ENCODE measurements at places on chromosomes 16 and 17.

DNA sequence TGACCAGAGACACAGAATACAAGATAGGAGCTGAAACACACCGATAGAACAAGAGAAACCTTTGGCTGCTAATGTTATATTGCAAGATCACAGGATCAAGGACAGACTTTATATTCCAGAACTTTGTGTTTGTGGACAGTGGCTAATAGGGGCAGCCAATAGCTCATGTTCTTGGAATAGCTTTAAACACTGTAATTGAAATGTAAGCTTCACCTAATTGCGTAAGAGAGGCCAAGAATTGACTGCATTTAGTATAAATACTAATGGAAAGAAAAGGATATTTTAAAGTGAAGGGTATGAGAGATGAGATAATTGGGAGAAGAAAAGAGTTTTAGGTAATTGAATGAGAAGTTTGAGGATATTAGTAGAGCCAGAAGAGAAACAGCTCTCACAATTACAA lies 758.8 kb downstream of the CDH11 start:
- no peak for DNase-seq

GRCh38 chr17:63479495-63480184 lies 2.8 kb downstream of the ACE start:
- no peak for DNase-seq

- DNase-seq: peak; percentile 67
These were observed 516 bp downstream of the ABR start for GRCh38 chr17:1179112-1179817.

GRCh38 chr17:82914375-82914774 lies 74.6 kb upstream of the ZNF750 start:
- DNase-seq: no peak

- DNase-seq: no peak
These were observed 35.4 kb downstream of the WFDC1 start for GRCh38 chr16:84329843-84330684.

GRCh38 chr17:14831491-14831890 lies 433.6 kb downstream of the PMP22 start:
- DNase-seq: no peak

DNA sequence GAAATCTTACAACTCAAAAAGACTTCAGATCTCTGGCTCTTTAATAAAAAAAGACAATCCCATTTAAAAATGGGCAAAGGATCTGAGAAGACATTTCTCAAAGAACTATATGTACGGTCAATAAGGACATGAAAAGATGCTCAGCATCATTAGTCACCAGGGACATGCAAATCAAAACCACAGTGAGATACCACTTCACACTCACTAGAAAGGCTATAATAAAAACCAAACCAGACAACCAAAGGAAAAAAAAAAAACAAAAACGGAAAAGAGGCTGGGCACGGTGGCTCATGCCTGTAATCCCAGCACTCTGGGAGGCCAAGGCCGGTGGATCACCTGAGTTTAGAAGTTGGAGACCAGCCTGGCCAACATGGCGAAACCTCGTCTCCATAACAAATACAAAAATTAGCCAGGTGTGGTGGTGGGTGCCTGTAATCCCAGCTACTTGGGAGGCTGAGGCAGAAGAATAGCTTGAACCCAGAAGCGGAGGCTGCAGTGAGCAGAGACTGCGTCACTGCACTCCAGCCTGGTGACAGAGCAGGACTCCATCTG lies 1.7 kb upstream of the NPIPB7 start:
- DNase-seq: no peak

DNA sequence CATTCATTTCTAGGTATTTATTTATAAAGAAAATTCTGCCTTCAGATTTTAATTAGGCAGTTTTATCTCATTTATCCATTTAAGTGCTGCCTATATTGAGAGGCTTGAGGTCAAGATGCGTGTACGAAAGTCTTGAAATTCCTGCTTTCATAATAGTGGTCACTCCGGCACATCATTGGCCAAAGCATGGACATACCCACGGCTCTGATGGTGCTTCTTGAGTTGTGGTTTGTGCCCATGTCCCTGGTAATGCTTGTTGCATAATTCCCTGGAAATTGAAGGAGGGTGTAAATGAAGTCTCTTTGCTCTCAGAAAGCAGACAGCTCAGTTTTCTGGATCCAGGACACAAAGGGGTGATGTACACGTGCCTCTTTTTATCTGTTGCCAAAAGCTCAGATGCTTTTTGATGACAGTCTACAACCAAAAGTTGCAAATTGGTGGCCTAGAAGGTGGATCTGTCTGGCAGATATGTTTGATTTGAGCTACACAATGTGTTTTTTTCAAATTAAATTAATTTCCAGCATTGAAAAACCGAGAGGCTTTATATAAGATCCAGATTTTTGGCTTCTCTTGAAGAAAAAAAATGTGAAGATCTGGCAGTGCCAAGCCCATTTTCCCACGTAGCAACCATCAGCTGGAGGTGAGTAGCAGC lies 94.4 kb downstream of the SHISA9 start:
- no peak for DNase-seq

- DNase-seq: peak; percentile 81
These were observed 24.0 kb downstream of the PIK3R5 start for GRCh38 chr17:8941520-8941919.

- no peak for DNase-seq
These were observed 7.6 kb downstream of the PSME3IP1 start for GRCh38 chr16:57178196-57178595.

DNA sequence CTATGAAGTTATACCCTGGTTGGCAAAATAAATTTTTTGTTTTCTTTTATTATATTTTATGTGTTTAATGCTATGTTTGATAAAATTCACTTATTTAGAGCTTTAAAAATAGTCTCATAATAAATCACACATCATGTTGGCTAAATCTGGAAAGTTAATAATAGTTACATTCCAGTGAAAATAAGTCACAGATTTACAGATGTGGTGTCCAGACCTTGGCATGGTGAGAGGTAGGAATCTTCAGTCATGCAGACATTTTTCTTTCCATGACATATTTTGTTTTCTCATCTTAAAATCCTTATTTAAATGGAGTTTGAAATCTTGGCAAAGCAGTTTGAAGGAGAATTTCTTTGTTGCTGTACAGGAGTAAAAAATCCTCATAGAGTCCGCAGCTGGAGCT lies 48.1 kb upstream of the GOSR1 start:
- no peak for DNase-seq

DNA sequence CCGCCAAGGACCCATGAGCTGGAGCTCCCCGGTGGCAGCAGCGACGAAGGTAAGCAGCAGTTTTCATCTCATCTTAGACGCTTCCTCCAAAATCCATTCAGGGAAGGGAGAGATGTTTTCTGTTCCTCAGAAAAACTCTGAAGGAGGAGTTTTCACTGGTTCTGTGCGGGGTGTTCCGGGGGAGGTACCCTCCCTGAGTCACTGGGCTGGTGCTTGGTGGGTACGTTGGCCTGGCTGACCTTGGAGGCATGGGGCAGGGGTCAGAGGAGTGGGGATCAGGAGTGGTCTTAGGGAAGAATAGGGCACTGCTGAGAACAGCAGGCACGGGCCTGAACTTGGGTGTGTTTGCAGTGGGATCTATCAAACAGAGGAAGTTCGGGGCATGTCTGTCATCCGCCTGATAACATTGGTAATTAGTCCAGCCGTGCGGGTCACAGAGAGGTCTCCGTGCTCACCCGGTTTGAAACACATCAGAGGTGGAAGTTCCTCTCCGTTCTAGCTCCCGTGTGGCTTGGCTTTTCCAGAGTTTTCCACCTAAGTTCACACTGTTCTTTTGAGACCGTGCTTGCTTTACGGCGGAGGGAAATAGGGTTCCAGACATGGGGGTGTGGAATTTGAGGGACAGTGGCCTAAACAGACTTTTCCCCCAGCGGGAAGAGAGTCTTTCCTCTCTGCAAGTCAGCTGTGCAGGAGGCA lies 59.6 kb upstream of the CIBAR2 start:
- no peak for DNase-seq

DNA sequence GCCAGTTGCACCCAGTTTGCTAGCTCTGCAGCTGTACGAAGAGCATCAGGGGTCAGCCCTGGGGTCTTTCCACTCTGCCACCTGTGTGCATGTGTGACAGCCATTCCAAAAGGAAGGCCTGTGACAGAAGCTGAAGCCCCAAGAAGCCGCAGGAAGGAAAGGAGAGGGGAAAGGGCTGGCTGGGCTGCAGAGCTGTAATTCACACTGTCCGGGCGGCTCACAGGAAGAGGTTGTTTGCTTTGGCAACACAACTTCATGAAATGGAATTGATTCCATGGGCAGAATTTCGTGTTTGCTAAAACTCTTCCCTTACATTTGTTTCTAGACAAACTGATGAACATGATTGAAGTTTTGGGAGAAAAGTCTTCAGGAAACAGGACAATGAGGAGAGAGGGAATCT lies 14.8 kb downstream of the TMEM204 start:
- no peak for DNase-seq

DNA sequence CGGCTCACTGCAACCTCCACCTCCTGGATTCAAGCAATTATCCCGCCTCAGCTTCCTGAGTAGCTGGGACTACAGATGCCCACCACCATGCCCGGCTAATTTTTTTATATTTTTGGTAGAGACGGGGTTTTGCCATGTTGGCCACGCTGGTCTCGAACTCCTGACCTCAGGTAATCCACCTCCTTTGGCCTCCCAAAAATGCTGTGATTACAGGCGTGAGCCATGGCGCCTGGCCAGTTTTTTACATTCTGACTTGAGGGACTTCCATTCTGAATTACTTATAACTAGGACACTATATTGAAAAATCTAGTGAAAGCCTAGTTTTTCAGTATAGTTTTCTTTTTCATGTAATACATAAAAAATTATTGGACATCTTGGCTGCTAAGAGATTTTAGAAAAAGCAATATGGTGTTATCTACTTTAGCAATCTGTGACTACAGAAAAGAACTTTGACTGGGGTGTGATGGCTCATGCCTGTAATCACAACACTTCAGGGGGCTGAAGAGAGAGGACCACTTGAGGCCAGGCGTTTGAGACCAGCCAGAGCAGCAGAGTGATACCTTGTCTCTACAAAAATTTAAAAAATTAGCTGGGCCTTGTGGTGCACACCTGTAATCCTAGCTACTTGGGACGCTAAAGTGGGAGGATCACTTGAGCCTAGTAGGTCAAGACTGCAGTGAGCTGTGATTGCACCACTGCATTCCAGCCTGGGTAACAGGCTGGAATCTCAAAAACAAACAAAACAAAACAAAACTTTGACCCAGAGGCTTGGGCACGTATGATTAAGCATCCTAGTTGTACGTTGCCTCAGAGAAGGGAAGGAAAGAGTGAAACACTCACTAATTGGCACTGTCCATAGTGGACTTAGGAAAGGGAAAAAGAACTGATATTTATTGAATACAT lies 26.8 kb upstream of the GOSR1 start:
- no peak for DNase-seq

DNA sequence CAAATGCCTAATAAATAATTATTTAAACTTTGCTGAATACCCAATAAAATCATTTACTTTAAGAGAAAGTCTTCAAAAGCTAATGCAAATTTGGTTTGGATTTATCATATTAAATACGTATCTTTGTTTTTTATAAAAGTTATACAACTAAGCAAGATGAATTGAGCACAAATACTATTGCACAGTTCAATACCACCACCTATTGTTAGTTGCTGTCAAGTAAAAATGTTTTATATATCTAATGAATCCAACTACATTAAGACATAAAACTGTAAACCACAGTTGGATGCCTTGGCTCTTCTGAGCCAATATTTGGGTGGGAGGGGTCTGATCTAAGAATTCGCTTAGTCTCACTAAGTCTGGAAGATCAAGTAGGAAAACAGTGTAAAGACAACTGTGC lies 7.7 kb downstream of the FBXL20 start:
- no peak for DNase-seq
